Stimulated activated CD4-positive, alpha-beta T cell treated with anti-CD3 and anti-CD28 coated beads, Interleukin-12 subunit alpha, Interleukin-12 subunit beta, amount 100 ng/mL, for 24 hours (primary cell): ENCODE measurements at places on chromosomes 6 and 20.

GRCh38 chr20:46624946-46625345, 26.3 kb downstream of the SLC13A3 start:
- DNase-seq, result no peak

DNA sequence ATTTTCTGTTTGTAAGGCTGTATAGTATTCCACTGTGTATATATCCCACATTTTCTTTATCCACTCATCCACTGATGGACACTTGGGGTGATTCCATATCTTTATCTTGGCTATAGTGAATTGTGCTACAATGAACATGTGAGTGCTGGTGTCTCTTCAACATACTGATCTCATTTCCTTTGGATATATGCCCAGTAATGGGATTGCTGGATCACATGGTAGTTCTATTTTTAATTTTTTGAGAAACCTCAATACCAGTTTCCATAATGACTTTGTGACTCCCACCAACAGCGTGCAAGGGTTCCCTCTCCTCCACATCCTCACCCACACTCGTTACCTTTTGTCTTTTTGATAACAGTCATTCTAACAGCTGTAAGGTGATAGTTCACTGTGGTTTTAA, 166.0 kb downstream of the ARHGAP18 start:
- no peak for DNase-seq

DNA sequence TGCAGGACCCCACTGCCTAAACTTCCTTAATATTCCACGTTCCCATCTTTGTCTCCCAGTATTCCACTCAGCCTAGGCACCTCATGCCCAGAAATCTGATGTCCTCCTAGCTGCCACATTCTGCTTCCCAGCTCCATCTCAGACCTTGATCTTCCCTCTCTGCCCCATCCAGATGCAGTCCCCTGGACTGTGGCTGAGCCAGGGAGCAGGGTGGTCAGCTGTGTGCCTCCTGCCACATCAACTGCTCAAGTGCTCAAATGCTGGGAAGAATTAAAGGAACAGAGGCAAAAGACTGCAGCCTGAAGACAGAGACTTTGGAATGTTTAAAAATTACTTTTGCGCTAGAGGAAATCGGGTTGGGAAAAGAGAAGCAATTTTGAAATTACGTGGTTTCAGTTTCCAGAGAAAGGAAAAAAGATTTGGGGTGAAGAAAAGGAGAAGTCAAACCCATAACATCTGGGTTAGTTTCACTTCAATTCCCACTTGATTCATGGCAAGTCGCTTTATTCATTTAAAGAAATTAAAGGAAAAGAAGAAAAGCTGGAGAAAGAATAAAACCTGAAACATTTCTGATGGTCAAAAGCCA, 704.8 kb downstream of the PTPRT start:
- DNase-seq, result no peak

DNA sequence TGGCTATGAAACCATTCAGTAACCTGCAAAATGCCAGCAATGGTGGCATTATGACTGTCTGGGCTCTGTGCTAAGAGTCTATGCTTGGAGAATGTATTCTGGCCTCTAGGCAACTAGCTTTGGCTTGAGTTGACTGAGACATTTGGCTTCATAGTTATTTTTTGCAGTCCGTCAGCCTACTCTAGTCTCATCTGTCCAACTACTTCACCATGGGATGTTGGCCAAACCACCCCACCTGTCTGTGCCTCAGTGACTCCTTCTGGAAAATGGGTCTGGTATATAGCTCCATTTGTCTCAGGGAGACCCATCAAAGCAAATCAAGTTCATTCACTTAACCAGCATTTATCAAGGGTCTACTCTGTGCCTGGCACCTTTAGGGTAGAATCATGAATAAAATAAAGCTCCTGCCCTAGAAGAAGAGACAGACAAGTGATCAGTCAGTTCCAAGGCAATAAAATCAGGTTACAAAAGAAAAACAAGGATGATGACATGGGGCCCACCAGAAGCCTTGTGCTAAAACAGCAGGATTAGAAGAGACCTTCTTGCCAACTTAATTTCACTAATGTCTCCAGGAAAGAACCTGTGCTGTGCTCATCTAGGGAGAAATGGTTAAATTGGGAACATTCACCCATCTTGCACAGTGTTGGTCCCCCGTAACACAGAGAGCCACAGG, 102.4 kb upstream of the ARMC2 start:
- DNase-seq, result no peak

DNA sequence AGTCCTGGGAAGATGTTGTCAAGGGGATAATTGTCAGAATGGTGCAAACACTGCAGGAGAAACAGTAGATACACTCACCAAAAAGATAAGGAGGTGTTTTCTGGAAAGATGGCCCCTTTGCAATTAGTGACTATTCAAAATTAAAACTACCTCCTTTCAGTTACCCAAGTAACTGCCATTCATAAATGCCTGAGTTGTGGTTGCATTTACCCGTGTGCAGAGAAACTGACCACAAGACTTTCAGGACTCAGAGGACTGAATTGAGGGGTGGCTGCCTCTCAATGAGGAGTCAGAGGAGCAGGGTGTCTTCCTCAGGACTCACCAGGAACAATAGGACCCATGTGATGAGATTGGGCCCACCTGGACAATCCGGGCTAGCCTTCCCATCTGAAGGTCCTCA, 39.0 kb downstream of the GCM1 start:
- DNase-seq, result no peak

- DNase-seq, result no peak
These were observed 275.0 kb downstream of the KHDC1L start for GRCh38 chr6:72950114-72950860.

- no peak for DNase-seq
These were observed 57.8 kb upstream of the RREB1 start for GRCh38 chr6:7050004-7050403.

- no peak for DNase-seq
These were observed 23.0 kb upstream of the AKAP12 start for GRCh38 chr6:151216804-151217203.

DNA sequence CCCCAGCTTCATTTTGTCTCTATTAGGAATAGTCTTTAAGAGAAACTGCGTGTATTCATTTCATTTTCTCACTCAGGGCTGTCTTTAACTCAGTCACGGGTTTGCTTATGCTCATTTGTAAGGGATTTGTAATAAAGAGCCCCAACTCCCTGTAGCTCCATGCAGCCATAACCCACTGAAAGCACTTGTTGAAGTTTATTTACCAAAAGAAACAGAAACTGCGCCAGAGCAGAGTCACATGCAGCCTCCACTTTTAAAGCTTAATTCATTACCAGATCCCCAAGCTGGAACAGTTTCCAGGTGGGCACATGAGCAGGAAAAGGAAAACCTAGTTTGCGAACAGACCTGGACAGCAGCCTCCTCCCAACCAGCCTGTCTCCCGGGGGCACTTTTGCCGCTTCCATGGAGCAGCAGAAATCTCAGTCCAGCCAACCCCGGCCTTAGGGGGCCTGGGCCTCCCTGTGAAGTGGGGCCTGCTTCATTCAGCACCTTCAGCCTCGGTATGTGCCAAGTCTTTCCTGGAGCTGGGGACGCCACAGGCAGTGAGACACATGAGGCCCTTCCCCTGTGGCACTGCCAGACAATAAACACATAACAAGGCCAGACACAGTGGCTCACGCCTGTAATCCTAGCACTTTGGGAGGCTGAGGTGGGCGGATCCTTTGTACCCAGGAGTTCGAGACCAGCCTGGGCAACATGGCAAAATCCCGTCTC, 4.5 kb downstream of the BCAS4 start:
- DNase-seq, result no peak

DNA sequence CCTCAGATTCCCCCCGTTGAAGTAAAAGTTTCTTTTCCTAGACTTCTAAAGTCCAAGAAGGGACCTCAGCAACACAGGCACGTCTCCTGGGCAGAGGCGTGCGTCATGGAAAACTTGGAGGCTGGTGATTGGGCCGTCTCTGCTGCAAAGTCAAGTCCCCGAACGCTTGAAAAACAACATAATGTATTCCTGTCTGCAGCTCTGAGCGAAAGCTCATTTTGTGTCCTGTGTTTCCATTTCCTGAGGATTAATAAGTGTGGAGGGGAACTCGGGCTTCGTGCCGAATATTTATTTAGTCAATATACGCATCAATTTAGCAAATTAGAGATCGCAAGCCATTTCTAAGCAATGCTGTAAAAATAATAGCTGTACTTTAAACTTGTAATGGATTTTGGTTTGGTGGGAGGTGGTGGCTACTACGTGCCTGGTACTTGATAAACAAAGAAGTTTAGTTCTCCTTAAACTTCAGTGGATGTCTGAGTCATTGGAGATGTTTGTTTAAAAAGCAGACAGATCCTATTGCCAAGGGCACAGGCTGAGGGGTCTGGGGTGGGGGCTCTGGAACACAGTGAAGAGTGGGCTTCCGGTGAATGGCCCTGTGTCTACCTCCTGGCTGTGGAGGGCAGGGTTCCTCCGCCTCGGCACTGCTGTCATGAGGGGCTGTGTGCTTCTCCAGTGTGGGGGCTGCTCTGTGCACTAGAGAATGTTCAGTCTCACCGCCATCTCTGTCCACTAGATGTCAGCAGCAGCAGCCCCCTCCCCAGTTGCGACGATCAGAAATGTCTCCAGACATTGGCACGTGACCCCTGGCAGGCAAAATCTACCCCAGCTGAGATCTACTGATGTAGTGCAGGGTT, 21.8 kb downstream of the PCK1 start:
- DNase-seq, result no peak

- DNase-seq, result no peak
These were observed 127.0 kb downstream of the PXDC1 start for GRCh38 chr6:3624250-3625136.

GRCh38 chr6:118815495-118815894, 78.5 kb upstream of the ASF1A start:
- DNase-seq, result no peak

- peak; percentile 34 for DNase-seq
These were observed 74.1 kb upstream of the PAK5 start for GRCh38 chr20:9912858-9913434.

GRCh38 chr20:33482581-33482980, 7.3 kb upstream of the CBFA2T2 start:
- no peak for DNase-seq

DNA sequence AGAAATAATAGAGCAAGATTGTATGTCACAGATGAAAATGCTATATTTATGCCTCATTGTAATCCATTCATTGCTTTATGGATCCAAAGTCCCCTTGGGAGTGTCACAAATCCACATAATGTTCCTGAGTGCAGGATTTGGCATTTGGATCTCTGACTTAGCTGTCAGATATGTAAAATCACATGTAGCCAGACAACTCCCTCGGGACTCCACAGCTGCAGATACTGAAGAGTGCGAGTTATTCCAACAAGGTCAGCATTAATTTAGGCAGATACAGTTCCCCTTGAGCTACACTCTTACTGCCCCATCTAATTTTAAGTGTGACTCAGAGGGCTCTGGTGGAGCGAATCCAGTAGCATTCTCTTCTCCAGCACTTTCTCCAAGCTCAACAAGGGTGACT, 433.2 kb downstream of the CD83 start:
- DNase-seq, result no peak

- no peak for DNase-seq
These were observed 18.0 kb upstream of the SLCO4A1 start for GRCh38 chr20:62624325-62624690.

GRCh38 chr20:32979201-32979998, 24.8 kb downstream of the SUN5 start:
- DNase-seq, result no peak

- DNase-seq, result no peak
These were observed 23.3 kb upstream of the BMP2 start for GRCh38 chr20:6744180-6744579.

DNA sequence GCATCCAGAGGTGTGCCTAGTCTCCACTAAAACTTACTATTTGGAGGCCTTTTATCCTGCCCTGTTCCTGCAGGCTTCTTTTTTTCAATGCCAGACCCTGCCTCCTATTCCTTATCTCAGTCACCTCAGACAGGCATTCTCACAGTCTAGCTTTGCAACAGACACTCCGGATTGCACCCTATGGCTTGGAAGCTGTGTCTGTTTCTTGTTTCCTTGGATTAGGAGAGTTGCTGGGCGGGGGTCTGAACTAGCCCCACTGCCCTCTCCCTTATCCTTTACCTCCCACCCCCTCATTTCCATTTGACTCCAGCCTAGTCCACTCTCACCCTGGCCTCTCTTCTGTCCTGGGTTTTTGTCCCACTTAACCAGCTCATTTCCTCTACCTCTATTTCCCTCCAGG, 228.1 kb upstream of the CITED2 start:
- DNase-seq, result no peak

DNA sequence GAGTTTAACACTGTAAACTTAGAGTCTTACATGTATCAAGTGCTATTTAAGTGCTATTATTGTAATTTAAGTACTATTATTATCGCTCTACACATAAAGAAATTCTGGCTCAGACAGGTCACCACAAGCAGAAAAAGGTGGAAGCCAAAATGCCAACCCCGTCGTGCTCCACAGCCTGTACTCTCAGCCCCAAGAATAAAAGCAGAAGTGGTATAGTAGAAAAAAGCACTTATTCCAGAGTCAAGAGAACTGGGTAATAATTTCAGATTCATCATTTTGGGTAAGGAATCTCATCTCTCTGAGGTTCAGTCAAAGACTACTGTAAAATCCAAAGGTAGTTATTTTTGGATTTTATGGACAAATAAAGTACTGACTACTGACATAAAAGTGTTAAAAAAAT, 943 bp downstream of the ZUP1 start:
- no peak for DNase-seq

GRCh38 chr6:90663873-90664272, 77.0 kb upstream of the MAP3K7 start:
- no peak for DNase-seq

DNA sequence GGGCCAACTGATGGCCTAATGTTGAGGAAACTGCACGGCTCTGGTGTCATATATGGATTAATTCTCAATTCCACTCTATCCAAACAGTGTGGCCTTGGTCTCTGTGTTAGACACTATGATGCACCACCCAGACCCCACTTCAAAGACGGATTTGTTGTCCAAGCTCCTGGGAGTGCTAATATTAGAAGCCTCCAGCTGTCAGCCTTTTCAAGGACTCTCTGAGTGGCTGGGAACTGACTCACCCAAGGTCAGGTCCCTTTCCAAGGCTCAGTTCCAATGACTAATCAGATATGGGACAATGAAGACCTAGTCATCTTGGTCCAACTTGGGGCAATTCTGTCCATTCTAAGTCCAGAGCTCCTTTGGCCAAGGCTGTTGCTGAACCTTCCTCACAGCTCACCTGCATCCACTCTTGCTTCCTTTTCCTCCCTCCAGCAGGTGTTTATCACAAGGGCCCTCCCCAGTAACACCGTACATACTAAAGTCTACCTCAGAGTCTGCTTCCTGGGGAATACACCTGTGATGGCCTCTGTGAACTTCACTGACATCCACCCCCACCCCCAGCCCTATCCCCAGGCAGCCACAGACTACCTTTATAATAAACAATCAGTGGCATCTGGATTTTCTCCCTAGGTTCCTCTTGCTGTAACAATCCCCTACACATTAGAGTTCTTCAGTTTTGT, 7.2 kb upstream of the IL20RA start:
- no peak for DNase-seq

DNA sequence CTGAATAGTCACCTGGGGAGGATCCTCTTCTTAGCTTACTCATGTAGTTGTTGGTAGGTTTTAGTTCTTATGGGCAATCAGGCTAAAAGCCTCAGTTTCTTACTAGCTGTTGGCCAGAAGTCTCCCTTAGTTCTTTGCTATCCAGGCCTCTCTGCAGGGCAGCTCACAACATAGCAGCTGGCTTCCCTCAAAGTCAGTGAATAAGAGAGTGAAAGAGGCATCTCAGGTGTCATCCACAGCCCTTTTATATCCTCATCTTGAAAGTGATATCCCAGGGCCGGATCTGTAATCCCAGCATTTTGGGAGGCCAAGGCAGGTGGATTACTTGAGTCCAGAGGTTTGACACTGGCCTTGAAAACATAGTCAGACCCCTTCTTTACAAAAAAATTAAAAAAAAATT, 42.1 kb upstream of the FOXA2 start:
- DNase-seq, result no peak

GRCh38 chr6:110067837-110068591, 89.9 kb downstream of the GPR6 start:
- no peak for DNase-seq
